ENCODE measurements at places on chromosomes 5 and 9.

GRCh38 chr9:111037356-111037707, 938 bp downstream of the LPAR1 start:
- DNase-seq = no peak

- DNase-seq = no peak
These were observed 4.4 kb downstream of the NDST1 start for GRCh38 chr5:150512368-150512747.

- DNase-seq = no peak
These were observed 324.7 kb upstream of the GRAMD2B start for GRCh38 chr5:126098330-126099017.

DNA sequence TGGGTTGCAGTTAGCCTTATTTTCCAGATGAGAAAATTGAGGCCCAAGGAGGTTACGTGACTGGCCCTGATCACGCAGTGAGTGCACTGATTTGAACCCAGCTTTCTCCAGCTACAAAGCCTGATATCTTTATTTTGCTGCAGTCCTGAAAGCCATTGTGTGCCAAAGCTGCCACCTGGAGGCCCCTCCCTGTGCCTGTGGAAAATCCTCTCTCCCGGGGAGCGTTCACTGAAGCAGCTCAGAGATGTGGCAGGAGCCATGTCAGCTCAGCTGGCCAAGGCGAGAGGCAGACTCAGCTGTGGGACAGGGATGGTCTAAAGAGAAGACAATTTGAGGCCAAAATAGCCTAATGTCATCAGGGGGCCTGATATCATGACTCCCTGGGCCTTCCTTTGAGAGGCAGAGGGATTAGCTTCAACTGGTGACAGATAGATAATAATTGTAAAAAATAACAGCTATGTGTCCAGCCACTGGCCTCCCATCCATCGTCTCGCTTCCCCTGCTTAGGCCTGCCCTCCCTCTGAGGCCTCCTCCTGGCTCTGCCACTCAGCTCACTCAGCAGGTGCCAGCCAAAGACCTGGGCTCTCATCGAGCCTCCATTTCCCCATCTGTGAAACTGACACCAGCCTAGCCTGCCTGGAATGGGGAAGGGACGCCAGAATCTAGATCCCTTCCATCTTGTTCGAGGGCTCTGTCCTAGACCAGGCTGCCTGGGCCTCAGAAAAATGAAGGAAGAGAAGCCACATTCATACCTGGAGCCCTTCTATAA, 74.3 kb upstream of the GGTA1 start:
- no peak for DNase-seq

GRCh38 chr5:40681363-40682153, 1.8 kb downstream of the PTGER4 start:
- DNase-seq = no peak

GRCh38 chr9:73805853-73806458, 654.3 kb downstream of the ANXA1 start:
- DNase-seq = no peak

GRCh38 chr9:91114450-91114849, 247.3 kb downstream of the AUH start:
- DNase-seq = no peak

GRCh38 chr9:2159521-2160454, 144.6 kb downstream of the SMARCA2 start:
- peak; percentile 38 for DNase-seq
